GOT3 (cell line): ENCODE measurements at places on chromosomes 1 and 21.

- no peak for DNase-seq
These were observed 224.0 kb downstream of the C1orf94 start for GRCh38 chr1:34400675-34401074.

DNA sequence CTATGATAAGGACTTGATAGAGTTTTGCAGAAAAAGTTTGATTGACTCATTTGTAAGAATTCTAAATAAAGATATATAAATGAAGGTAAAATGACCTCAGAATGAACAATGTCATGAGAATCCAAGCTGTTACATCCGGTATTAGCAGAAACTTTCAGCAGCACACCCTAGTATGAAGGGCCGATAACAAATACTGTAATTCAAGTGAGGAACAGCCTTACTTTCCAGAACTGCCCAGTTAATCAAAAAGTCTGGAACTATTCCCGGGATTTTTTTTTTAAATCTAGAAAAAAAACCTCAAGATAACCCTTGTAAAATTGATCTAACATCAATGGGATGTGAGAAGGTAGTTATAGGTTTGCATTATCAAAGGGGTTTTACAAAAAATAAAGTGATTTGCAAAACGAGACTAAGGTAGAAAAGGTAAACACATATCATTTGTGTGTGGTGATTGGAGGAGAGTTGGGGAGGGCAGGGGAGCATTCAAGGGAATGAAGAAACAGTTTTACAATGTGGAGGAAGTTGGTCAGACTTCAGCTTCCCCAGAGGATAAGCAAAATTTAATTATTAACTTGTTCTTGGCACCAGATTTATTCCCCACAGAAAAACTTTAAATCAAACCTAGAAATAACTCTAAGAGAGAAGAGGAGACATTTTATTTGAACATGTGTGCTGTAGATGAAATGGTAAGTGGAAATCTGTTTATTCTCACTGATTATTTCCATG lies 75.9 kb upstream of the VCAM1 start:
- no peak for DNase-seq

- no peak for DNase-seq
These were observed 115.4 kb downstream of the TRABD2B start for GRCh38 chr1:47881505-47882442.

DNA sequence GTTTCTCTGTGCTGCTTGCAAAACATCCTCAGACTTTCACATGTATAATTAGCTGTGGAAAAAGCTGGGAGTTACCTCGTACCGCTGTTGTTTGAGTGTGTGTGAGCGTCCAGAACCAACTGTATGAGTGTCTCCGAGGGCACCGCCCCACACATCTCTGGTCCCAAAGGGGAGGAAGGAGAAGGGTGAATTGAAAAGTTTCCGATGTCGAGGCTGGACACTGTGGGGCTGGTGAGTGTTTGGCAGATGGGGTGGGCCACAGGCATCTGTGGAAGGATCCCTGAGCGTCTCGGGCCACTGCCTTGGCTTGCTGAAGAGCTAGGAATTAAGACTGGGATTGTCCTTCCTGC lies 1.2 kb downstream of the ATP2B4 start:
- no peak for DNase-seq

- DNase-seq = no peak
These were observed 649.5 kb upstream of the ADGRL2 start for GRCh38 chr1:81151206-81151605.

GRCh38 chr1:8815582-8816151 lies 1.8 kb downstream of the RERE start:
- no peak for DNase-seq

- no peak for DNase-seq
These were observed 2.7 kb downstream of the GRHL3 start for GRCh38 chr1:24321697-24322469.
